Small intestine (tissue), 16 donors: ENCODE measurements at places on chromosomes 7 and 10. TPM values are rescaled to one million over a fixed set of nuclear protein-coding genes. Genes with fewer than 3 reads are reported as not detected.
A peak's percentile ranks its signal among the peaks of the same experiment; 100 is the strongest.

DNA sequence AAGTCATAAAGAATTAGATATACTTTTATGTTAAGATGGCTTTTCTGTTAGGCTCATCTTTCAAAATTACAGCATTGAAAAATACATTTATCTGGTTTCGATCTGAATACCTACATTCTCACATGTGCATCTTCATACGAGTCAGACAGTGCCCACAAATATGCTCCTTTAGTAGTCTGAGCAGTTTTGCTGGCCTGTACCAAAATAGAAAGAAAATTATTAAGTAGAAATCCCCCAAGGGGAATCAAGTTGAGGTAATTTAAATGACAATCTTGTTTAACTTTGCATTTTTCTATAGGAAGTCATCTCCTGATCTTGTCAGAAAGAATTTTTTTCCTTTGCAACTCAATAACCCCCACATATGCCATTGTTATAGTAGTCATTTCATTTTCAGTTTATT, 287.4 kb upstream of the SEMA3D start:
- H3K27me3 ChIP-seq, result no peaks in the 10 kb centered on the region
- no peak overlapping the region for H3K27ac ChIP-seq
- no peak for DNase-seq
- no peaks in the 10 kb centered on the region for H3K4me1 ChIP-seq
- H3K36me3 ChIP-seq, result no peaks in the 10 kb centered on the region

The MOSPD3 gene
- polyA plus RNA-seq, result 8.4 TPM

GRCh38 chr10:79308969-79309665, 38.2 kb upstream of the PPIF start:
- no peak overlapping the region for H3K27ac ChIP-seq
- H3K36me3 ChIP-seq, result peaks cover 99% of the 10 kb centered on the region
- H3K27me3 ChIP-seq, result no peaks in the 10 kb centered on the region
- no peaks in the 10 kb centered on the region for H3K4me1 ChIP-seq
- DNase-seq, result no peak

DNA sequence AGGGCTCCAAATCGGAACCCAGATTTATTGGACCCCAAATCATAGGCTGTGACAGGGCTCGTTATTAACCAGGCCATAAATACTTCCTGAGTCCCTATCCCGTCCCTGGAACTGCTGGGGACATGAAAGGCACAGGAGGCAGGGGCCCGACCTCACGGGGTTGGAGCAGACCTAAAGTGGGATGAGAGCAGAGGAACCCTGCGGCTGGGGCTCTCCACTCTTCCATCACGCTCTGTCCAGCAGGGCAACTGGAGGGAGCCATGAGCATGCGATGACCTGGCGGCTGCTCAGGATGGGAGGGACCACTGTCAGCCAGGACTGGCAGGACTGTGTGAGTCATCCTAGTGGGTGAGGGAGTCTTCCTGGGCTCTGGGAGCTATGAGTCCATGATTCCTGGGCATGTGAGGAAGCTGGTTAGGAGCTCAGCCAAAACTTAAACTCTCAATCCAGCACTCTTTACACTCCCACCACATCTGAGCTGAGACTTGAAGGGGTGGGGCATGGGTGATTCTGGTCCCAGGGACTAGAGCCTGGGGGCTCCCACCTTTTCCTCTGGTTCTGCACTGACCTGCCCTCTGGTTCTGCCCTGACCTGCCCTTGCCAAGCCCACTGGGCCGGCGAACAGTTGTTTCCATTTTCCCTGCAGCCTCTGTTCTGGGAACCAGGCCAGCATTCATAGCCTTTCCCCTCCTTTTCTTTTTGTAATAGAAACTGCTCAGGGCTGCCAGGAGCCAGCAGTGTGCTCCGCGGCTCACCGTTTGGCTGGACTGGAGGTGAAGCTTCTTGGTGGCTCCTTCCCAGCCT, 47.1 kb downstream of the SYPL1 start:
- peaks cover 18% of the 10 kb centered on the region for H3K4me1 ChIP-seq
- H3K36me3 ChIP-seq, result no peaks in the 10 kb centered on the region
- DNase-seq, result peak; percentile 88

DNA sequence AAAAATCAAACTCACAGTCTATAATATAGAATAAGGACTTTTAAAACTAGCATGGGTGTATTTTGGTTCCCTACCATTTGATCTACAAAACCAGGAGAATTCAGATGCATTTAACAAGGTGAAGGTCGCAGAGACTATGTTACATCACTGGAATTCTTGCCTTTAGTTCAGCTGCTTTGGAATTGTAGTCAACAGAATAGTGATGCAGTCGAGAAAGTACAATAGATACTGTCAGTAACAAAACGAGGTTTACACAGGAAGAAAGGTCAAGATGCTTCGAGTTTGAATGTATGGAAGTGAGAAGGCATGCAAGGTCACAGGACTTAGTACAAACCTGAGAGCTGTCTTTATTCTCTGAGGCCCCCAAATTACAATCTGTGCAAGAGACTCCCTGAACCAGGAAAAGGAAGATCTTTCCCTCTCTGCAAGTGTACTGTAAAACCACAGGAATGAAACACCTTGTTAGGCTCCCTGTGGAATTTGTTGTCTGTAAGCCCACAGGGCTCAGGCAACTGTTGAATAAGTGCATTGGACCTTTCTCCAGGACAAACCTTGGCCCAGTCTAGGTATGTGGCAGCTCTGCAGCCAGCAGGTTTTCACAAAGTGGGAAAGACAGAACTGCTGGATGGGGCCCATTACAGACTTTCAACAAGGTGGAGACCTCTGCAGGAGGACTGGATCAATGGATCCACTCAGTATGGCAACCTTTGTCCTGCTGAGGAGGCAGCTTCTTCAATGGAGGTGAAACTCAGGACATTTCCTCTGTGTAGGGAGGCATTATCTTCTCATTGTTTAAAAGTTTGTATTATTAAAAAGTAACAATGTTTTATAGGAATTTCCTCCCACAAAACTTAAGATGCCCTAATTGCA, 101.1 kb upstream of the GSDME start:
- H3K36me3 ChIP-seq, result peaks cover 10% of the 10 kb centered on the region

- no peaks in the 10 kb centered on the region for H3K36me3 ChIP-seq
- DNase-seq, result no peak
- no peak overlapping the region for H3K27ac ChIP-seq
- no peak overlapping the region for H3K4me3 ChIP-seq
Observed at GRCh38 chr7:50268223-50268622, 36.3 kb upstream of the IKZF1 start.

DNA sequence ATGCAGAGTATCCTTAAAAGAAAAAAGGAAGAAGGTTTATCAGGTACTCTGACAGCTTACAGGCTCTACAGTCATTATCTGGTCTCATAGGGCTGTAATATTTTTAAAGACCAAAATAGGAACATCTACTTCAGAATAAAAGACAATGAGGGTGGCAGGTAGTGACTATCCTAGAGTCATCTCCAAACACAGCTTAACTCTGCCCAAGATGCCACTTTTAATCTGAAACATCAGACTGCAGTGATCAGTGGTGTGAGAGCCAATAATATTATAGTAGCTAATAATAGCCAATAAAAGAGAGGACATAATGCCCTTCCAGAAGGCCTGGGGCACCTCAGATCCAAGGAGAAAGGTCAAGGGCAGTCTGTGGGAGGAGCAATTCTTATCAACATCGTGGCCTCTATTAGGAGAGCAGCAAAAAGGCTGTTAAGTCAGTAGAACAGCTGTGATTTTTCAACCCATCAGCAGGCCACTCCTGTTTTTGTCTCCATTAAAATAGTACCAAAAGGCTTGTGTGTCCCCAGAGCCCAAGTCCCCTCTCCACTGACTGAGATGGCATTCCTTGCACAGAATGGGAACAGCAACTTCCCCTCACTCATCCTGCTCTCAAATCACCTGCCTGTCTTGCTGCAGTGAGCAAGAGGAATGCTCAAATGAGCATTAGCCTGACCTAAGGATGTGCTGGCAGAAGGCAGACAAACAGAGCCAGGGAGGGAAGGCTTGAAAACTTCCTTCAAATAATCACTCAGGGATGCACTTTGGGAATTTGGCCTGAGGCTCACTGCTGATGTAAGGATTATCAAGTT, 20.7 kb upstream of the SPOCK2 start:
- H3K4me3 ChIP-seq, result no peak overlapping the region
- H3K36me3 ChIP-seq, result peaks cover 6% of the 10 kb centered on the region
- peak overlapping the region; percentile 28 for H3K27ac ChIP-seq
- peaks cover 6% of the 10 kb centered on the region for H3K4me1 ChIP-seq

The ACBD5 gene
- polyA plus RNA-seq, result 46.3 TPM

The TEX36 gene
- not detected for polyA plus RNA-seq

DNA sequence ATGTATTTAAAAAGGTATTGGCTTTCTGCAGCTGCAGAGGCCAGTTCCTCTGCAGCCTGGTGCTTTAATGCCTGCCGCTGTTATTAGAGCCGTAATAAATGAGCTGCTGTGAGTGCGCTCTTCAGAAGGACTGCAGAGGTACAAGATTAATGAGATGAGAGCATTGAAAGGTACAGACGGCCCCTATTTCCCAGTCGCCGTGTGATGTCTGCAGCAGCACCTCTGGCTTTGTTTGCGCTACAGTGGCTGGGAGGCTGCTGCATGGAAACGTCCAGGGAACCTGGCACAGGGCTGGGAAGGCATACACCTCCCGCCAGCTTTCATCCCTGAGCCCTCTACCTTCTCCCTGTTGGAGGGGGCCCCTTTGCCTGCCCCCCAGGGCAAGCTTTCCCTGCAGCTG, 383.8 kb upstream of the ZMIZ1 start:
- H3K4me3 ChIP-seq, result no peak overlapping the region
- H3K4me1 ChIP-seq, result no peaks in the 10 kb centered on the region
- no peak overlapping the region for H3K27ac ChIP-seq
- H3K36me3 ChIP-seq, result no peaks in the 10 kb centered on the region
- no peak for DNase-seq

- DNase-seq, result peak; percentile 61
- no peak overlapping the region for H3K27ac ChIP-seq
- no peaks in the 10 kb centered on the region for H3K27me3 ChIP-seq
- no peaks in the 10 kb centered on the region for H3K4me1 ChIP-seq
- H3K4me3 ChIP-seq, result no peak overlapping the region
Observed at GRCh38 chr10:96910488-96911395, 78.6 kb downstream of the LCOR start.

The SH2D4B gene
- not detected for polyA plus RNA-seq

GRCh38 chr10:129921801-129922597, 42.1 kb downstream of the EBF3 start:
- H3K36me3 ChIP-seq, result no peaks in the 10 kb centered on the region
- H3K27ac ChIP-seq, result no peak overlapping the region
- no peaks in the 10 kb centered on the region for H3K4me1 ChIP-seq
- no peaks in the 10 kb centered on the region for H3K27me3 ChIP-seq
- no peak for DNase-seq
- no peak overlapping the region for H3K4me3 ChIP-seq

DNA sequence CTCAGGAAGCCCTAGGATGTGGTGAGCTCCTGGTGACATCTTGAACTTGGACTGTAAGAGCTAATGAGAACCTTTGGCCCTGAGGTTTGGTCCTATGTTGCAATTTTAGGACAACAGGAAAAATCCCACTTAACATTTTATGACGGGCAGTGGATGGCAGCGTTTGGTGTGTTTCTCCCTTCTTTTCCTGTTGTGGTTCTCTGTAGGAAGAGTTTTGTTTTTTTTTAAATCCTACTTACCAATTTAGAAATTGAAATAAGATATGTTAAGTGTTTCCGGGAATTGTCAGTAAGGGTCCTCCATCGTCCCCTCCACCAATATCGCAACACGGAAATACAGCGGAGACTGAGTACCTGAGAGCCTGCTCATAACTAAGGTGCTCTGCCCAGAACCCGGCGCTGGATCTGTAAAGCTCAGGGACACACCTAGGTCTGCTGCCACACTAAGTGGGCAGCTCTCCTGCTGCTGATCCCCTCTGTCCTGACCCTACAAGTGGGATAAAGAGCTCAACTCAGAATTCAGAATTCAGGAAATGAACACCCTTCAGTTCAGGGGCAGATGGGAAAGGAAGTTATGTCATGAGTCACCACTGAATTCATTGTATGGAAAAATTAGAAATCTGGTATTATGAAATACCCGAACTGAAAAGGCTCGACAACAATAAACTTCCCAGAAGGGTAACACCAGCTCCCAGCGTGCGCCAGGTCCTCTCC, 9.1 kb upstream of the PROSER2 start:
- H3K4me3 ChIP-seq, result no peak overlapping the region
- DNase-seq, result no peak
- no peaks in the 10 kb centered on the region for H3K27me3 ChIP-seq
- no peaks in the 10 kb centered on the region for H3K4me1 ChIP-seq
- no peak overlapping the region for H3K27ac ChIP-seq
- no peaks in the 10 kb centered on the region for H3K36me3 ChIP-seq

The SYNPO2L gene
- 0.04 TPM for polyA plus RNA-seq

The AS3MT gene
- polyA plus RNA-seq, result 3.1 TPM

The RHEB gene
- polyA plus RNA-seq, result 84.6 TPM

DNA sequence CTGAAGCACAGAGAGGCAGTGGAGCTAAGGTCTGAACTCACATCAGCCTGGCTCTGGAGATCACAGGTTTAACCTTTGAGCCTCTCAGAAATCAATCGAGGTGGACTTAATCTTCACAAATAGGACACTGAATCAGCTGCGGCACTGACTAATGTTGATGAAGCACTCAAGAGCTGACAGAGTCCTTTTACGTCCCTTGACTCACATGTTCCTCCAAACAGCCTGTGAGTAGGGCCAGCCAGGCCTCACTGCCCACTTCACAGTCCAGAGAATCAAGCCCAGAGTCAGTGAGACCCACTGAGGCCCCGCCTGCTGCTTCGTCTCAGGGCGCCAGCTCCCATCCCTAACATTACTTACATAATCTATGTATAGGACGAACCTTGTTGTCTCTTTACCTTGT, 63.1 kb downstream of the TNS3 start:
- H3K27ac ChIP-seq, result peak overlapping the region; percentile 42
- no peak overlapping the region for H3K4me3 ChIP-seq
- peaks cover 5% of the 10 kb centered on the region for H3K4me1 ChIP-seq
- peaks cover 75% of the 10 kb centered on the region for H3K36me3 ChIP-seq
- peak; percentile 75 for DNase-seq
